ENCODE measurements at places on chromosomes 3 and 15.
A peak's percentile ranks its signal among the peaks of the same experiment; 100 is the strongest.

DNA sequence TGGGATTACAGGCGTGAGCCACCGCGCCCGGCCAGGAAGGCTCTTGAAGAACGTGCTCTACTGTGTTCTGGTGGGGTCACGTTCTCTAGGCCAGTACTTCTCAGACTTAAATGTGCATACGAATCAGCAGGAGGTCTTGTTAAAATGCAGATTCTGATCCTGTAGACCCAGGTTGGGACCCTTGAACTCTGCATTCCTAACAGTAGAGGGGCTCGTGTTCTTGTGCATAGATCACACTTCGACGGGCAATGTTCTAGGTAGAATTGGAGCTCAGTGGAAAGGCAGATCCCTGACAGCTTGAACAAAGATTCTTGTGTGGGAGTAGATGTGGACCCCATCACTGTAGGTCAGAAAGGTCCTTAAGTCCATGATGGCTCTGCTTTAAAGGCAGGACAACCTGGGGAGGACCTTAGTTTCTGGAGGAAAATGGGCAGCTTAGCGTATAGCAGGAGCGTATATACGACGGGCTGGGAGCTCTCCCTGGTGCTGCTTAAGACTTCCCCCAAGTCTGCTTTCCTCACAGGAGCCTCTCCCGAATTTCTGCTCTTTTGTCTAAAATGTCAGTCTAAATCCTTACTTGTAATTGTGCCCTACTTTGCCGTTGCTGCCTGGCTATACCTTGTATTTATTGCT lies 16.9 kb upstream of the FAM81A start:
- no peak for DNase-seq

DNA sequence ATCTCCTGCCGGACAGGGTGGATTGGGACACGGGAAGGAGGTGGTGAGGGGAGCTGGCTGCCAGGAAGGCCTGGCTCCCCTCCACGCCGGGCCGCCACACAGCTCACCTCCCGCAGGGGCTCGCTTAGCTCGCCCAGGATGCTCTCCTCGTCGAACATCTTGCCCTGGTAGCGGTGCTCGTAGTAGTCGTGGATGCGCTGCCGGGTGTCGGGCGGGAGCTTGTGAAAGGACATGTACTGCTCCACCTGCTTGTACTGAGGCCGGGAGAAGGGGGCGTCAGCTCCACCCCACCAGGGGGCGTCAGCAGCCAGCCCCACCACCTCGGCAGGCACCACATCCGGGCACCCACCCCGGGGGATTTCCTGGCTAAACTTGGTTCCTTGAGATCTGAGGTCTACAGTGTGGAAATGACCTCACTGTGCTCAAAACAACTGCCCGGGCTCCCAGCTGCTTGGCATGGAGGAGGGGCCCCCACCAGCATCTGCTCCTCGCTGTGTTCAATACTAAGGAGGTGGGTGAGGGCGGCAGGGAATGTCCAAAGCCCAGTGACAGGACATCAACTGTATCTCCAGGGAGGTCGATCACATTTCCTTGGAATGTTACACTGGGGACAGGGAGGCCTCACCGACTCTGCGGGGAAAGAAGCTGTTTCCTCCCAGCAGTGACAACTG lies 43.4 kb downstream of the HCN4 start:
- DNase-seq: peak; percentile 43

- no peak for DNase-seq
Measured at GRCh38 chr15:73946046-73946721, 19.9 kb downstream of the LOXL1 start.

GRCh38 chr3:102715030-102715697 lies 280.3 kb downstream of the ZPLD1 start:
- DNase-seq: no peak

GRCh38 chr3:69776289-69776688 lies 37.0 kb downstream of the MITF start:
- no peak for DNase-seq

- DNase-seq: no peak
Measured at GRCh38 chr15:63369296-63369695, 12.3 kb downstream of the CA12 start.

GRCh38 chr3:182486463-182486862 lies 306.8 kb upstream of the ATP11B start:
- DNase-seq: no peak

DNA sequence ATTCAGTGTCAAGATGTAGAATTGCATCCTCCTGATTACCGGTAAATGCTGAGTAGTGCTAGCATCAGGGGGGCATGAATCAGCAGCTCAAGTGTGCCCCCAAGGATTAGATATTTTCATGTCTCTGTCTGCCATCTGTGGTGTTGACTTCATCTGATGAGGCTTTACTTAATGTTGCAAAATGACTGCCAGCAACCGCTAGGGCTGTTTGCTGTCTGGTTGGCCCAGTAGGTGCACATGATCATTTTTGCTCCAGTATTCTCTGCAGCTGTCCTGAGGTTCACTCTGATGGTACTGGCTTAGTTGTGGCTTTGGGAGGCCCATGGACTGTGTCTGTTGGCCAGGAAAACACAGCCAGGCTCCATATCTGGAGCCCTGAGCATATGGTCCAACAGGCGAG lies 316.4 kb downstream of the SOX2 start:
- DNase-seq: no peak

DNA sequence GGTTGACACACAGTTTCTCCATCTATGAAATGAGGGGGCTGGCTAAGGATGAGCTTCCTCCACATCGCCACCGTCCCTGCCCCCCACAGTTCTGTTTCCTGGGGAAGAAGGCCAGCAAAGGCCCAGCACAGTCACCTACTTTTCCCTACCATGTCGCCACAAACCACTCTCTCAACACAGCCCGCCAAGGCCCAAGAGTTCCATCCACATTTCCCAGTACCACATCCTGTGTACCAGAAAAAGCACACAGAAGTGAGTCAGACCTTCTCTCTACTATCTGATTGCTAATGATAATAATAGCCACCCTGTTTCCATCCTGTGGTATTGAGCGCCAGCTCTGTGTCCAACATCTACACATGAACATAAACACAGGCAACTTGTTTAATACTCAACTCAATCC lies 30.3 kb upstream of the C15orf39 start:
- no peak for DNase-seq

- DNase-seq: no peak
Measured at GRCh38 chr3:38107911-38108648, 28.8 kb downstream of the ACAA1 start.

- DNase-seq: no peak
Measured at GRCh38 chr3:36201546-36201945, 178.8 kb upstream of the STAC start.

- DNase-seq: no peak
Measured at GRCh38 chr3:181105646-181106045, 116.1 kb upstream of the DNAJC19 start.

DNA sequence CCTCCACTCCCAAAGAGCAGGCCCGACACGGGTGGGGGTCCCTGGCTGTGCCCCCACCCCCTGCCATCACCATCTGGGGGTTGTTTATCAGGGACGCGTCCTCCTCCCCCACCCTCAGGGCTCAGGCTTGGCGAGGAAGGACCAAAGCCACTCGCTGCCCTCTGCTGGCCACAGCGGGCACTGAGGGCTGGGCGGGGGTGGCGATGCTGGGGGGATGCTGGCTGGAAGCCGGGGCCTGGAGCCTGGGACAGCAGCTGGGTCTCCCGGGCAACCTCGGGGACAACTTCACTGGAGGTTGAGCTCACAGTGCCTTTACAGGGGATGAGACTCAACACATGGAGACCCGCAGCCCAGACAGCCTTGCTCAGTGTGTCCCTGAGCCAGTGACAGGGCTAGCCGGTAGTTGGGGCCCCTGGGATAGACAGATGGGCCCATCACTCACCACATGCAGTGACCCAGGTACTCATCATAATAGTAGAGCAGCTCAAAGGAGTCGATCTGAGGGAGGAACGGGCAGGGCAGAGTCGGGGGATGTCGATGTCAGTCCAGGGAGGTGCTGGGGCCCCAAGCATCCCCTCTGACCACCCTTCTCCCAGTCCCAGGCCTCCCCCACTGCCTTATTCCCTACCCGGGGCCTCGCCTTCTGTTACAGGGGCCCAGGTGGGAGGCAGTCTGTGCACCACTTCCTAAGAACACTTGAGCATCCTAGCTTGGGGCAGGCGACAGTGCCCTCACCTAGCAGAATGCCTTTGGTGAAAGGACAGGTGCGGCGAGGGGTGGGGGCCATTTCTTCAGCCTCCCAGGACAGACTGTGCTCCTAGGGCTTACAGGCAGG lies 5.9 kb upstream of the CALML4 start:
- peak; percentile 76 for DNase-seq

DNA sequence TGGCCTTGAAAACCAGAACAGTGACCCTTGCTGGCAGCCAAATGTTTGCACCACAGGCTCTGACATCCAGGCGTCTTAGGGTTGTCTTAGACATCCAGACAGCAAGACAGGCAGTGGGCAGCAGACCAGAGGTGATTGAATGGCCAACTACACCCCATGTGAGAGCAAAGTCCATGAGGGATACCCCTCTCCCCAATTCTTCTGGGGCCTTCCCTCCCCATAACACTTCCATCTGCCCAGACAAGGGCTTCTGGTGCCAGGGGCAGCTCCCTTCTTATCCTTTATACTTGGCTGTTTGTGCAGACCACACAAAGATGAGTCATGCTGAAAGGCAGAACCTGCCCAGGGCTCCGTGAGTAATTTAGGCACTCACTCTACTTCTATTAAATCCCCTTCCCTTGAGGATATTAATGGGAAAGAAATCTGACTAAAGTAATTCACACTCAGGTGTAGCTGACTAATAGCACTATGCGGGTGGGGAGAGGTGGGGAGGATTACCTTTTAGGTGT lies 257.9 kb downstream of the UACA start:
- DNase-seq: no peak

DNA sequence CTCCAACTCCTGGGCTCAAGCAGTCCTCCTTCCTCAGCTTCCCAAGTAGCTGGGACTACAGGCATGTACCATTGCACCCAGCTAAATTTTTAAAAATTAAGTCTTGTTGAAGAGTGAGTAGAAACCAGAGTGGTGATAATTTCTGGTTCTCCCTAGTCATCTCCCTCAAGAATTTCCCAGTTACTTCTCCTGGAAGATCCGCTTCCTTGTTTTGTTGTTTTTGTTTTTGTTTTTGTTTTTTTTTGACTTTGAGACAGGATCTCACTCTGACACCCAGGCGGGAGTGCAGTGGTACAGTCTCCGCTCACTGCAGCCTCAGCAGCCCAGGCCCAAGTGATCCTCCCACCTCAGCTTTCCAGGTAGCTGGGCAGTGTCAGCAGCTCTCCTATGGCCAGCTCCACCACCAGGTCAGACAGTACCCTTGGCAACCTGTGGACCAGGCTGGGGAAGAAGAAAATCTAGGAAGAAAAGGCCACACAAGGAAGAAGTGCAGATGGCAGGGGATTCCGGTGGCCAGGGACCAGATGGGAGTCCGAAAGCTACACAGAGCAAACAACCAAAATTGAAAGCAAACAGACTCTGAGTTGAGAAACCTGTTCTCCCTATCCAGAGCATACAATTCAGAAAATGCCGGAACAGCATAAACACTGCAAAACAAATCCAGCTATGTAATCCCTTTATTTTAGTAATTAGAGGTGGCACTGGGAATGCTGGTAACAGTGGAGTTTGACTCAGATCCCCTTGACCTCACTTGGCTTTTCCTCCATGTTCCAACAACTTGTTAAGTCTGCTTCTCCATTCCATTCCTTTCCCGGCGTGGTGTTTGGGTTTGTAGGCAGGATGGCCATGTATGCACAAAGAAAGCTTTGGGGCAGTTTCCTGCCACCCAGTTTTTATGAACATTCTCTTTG lies 266.6 kb upstream of the CTDSPL start:
- DNase-seq: no peak

DNA sequence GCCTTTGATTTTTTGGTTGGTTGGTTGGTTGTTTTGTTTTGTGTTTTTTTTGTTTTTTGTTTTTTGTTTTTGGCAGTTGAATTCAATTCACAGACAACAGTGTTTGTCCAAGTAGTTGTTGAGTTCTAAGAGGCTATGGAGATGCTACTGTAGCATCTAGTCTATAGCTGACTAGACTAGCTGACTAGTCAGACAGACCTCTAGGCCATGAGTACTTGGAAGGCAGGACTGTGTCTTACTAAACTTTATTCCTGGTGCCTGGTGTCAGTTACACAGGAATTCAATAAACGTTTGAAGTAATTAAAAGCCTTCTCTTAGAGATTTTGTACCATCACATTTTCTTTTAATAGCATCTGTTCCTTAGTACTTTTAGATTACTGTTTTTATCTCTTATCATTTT lies 35.7 kb downstream of the RNF13 start:
- DNase-seq: no peak

DNA sequence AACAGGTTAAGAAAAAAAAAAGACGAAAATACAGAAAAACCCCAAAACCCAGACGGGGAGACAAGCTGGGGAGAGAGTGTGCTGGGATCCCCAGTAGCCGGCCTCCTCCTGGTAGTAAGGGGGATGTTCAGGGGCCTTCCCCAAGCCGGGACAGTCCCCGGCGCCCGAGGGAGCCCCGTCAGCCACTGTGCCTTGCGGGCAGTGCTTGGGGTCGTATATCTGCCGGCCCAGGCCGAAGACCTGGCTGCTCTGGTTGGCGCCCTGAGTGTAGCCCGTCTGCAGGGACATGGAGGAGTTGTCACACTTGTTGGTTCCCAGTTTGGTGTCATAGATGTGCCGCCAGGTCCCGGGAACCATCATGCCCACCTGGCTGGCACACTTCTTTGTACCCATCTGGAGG lies 287.2 kb upstream of the GADL1 start:
- no peak for DNase-seq

DNA sequence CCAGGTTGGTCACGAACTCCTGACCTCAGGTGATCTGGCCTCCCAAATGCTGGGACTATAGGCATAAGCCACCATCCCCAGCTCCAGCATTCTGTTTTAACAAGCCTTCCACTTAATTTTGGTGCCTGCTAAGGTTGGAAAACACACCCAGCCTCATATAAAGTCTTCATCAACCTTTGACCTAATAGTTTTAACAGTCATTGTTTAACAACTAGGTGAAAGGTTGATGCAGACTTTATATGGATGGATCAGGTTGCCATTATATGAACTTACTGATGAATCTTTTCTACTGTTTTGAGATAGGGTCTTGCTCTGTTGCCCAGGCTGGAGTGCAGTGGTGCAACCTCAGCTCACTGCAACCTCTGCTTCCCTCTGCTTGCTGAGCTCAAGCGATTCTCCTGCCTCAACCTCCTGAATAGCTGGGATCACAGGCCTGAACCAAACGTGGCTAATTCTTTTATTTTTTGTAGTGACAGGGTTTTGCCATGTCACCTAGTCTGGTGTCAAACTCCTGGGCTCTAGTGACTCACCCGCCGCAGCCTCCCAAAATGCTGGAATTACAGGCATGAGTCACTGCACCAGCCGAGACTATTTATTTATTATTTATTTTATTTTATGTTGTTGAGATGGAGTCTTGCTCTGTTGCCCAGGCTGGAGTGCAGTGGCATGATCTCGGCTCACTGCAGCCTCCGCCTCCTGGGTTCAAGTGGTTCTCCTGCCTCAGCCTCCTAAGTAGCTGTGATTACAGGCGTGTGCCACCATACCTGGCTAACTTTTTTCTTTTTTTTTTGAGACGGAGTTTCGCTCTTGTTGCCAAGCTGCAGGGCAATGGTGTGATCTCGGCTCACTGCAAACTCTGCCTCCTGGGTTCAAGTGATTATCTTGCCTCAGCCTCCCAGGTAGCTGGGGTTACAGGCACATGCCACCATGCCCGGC lies 3.1 kb upstream of the RPAP1 start:
- DNase-seq: no peak

Measured in HEK293T (cell line).